ENCODE measurements at places on chromosomes 12 and 14.
A peak's percentile ranks its signal among the peaks of the same experiment; 100 is the strongest.

- DNase-seq: no peak
Observed at GRCh38 chr14:31465111-31465510, 7.8 kb upstream of the DTD2 start.

DNA sequence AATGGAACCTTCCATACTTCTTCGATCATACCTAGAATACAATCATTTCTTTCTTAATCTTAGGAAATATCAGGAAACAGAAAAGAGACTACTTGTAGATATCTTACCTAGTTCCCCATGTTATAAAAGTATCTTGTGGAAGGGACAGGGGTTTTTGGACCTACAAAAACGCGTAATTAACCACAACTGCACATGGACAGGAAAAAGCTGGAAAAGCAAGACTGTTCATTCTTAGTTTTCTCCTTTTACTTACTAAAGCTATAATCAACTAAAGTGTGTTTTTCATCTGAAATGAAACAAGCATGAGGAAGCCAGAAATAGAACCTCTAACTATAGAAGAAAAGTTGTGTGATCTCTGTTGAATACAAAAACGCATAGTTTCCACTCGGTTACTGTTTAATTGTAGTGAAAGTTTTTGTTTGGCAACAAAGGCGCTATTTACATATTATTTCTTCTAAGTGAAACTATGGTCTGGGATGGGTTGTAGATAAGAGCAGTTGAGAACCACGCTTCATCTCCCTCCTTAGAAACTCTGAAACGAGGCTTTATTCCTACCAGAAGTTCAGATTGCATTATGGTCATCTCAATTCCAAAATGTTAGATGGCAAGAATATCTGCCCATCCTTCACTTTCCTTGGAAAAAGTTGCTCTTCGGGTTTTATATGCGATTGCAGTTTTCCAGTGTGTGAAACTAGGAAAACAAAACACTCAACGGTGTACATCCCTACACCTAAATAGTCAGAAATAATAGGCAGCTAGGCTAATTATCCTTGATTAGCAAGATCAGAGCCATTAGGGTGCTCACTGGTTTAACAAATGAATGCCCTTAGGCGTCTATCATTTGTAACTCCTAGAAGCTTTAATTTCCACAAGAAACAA is 1.1 kb downstream of the BCAT1 start:
- peak; percentile 66 for DNase-seq

GRCh38 chr12:6145564-6145963 is 21.1 kb upstream of the VWF start:
- DNase-seq: no peak

GRCh38 chr14:77206877-77207389 is 25.3 kb downstream of the TMEM63C start:
- DNase-seq: no peak

DNA sequence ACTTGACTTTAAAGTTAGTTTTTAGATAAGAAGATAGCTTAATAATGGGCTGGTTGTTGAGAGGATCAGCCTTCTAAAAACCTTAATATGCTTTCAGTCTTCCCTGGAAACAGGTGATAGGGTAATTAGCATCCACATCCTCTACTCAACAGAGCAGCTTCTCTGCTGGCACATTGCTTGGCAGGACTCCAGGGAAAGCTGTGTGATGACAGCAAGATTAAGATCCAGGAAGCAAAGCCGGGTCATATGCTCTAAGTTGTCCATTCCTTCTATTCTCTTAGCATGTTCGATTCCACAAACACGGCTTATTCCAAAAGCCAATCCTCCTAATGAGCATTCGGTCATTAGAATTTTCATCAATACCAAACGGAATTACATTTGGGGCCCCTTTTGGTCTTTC is 87.0 kb downstream of the HMGA2 start:
- peak; percentile 40 for DNase-seq

GRCh38 chr14:76498976-76499375 is 123.0 kb downstream of the ESRRB start:
- DNase-seq: no peak

- DNase-seq: no peak
Observed at GRCh38 chr12:116456330-116457082, 102.7 kb upstream of the MAP1LC3B2 start.

GRCh38 chr12:60223242-60223641 is 627.4 kb downstream of the SLC16A7 start:
- DNase-seq: no peak

- DNase-seq: peak; percentile 68
Observed at GRCh38 chr12:14873440-14874185, 12.0 kb downstream of the MGP start.

GRCh38 chr12:26571560-26571959 is 261.4 kb downstream of the ITPR2 start:
- no peak for DNase-seq

- no peak for DNase-seq
Observed at GRCh38 chr12:63916561-63917476, 72.3 kb downstream of the SRGAP1 start.

- no peak for DNase-seq
Observed at GRCh38 chr12:78963439-78964227, 99.1 kb downstream of the SYT1 start.

- peak; percentile 30 for DNase-seq
Observed at GRCh38 chr12:60415351-60415750, 819.5 kb downstream of the SLC16A7 start.

DNA sequence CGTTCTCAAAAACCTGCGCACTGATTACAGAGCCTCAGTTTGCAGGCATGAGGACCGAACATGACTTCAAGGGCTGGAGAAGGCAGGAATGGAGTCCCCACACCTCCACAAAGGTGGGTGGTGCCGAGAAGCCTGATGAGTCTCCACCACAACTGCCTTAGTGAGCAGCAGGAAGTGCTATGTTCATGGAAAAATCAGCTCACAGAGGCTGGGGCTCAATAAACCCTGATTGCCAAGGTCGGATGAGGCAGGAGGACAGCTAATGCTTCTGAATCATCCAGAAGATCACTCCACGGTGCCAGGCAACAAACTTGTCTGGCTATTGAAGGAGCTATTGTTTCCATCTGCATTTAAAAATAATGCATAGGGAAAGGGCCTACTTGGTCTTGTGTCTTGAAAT is 31.1 kb downstream of the APPL2 start:
- no peak for DNase-seq
